ENCODE measurements at places on chromosomes 16 and 17. TPM values are rescaled to one million over a fixed set of nuclear protein-coding genes. Genes with fewer than 3 reads are reported as not detected.

GRCh38 chr17:79027925-79028491 is 4.0 kb downstream of the C1QTNF1 start:
- DNase-seq = no peak

DNA sequence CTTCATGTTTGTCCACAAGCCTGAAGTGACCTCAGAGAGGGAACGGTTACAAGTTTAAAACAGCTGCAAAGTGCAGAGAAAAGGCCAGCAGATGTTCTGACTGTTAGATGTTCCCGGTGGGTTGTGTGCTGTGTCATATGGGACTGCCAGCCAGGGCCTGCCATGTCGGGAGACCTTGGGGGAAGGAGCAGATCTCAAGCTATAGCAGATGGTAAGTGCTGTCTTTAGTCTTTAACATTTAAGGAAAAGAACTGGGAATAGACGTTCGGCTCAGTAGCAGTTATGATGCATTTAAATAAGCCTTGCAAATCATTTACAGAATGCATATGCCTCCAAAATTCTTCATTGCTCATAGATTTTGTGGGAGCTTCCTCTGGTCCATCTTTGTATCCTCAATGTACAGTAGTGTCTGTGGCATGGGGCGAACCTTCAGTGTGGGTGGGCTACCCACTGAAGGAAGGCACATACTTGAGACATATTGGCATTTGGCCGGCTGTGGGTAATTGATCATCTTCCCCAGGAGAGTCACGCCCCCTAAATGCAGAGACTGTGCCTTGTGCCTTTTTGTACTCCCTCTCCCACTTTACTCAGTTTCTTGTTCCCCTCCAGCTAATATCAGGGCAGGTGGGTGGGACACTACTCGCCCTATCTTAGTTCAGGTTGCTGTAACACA is 131.9 kb downstream of the NPIPB5 start:
- DNase-seq = no peak

GRCh38 chr16:17365211-17365541 is 105.6 kb downstream of the XYLT1 start:
- DNase-seq = no peak

Gene ZNF624
- 0.77 TPM for polyA plus RNA-seq

GRCh38 chr16:47139561-47140185 is 4.1 kb downstream of the NETO2 start:
- DNase-seq = no peak

DNA sequence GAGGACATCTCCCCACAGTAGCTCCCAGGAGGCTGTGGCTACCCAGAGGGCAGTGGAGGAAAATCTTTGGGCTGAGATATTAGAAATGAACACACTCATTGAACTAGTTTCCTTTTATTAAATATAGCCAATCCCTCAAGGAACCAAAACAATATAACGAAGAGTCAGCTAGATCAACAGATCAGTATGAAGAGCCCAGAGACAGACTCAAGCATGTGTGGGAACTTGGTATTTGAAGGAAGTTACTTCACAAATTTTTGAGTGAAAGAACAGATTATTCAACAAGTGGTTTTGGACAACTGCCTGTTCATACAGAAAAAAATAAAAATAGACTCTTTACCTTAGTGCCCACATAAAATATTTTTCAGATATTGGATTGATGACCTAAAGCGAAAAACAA is 183.6 kb upstream of the PMFBP1 start:
- DNase-seq = no peak

GRCh38 chr17:834136-834535 is 52.0 kb downstream of the MRM3 start:
- DNase-seq = no peak

Gene C16orf89
- not detected for polyA plus RNA-seq

Gene SLC12A3
- not detected for polyA plus RNA-seq

GRCh38 chr17:70995997-70996396 is 826.7 kb downstream of the KCNJ2 start:
- DNase-seq = no peak

Gene CRISPLD2
- polyA plus RNA-seq = 0.14 TPM

Gene RASD1
- polyA plus RNA-seq = 4.2 TPM

- DNase-seq = no peak
Observed at GRCh38 chr17:75125984-75126383, 5.6 kb downstream of the NT5C start.

- DNase-seq = no peak
Observed at GRCh38 chr17:80855196-80855947, 136.3 kb upstream of the CHMP6 start.

GRCh38 chr17:48996722-48997102 is 473 bp upstream of the IGF2BP1 start:
- no peak for DNase-seq

DNA sequence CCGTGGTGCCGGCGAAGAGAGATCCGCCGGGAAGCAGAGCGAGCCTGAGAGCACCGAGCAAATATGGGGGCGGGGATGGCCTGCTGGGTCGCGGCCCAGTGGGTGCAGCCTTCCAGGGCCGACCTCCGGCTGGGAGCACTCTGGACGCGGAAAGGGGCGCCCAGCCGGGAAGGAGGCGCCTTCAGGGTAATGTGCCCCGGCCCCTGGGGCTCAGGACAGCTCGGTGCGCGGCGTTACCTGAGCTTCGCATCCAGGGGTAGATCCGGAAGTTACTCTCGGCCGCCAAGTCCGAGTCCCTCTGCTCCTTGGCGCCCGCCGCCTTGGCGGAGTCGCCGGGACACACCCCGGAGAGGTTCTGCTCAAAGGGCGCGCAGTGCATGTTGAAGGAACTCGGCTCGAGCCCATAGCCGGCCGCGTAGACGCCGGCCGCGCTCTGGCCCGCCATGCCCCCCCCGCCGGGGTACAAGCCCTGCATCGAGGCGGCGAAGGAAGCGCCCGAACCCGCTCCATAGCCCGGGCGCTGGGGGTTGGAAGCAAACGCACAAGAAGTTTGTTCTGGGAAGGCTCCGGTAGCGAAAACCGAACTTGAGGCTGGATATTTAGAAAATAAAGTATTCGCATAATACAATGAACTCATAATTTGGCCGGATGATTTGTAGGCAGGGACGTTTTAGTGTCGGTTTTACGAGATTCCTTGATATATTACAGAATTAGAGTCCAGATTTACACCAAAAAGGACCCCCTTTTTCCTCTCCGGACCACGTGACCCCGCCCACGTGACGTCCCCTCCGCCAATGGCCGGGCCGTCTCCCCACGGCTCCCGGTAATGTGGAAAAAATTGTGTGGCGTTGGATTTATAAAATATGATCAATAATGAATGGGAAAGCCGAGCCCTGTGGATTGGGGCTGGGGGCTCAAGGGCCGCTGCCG is at the start of gene HOXB7:
Gene HOXB7 (minus strand): TSS at position 736 of the 930 bp plus-strand sequence. CDS start 99 bp downstream, at position 637.
- peak; percentile 79 for DNase-seq

GRCh38 chr17:50275279-50275678 is 1.0 kb downstream of the TMEM92 start:
- DNase-seq = no peak

Data from endothelial cell of umbilical vein (primary cell).